ENCODE measurements at places on chromosomes 6 and 20. TPM values are rescaled to one million over a fixed set of nuclear protein-coding genes. Genes with fewer than 3 reads are reported as not detected.

FAM110A gene
- 2.6 TPM for total RNA-seq

MGME1 gene
- 34.9 TPM for total RNA-seq

TMEM14B gene
- 253 TPM for total RNA-seq

PACSIN1 gene
- total RNA-seq = not detected

RBBP9 gene
- total RNA-seq = 15.7 TPM

SLC4A11 gene
- 0.82 TPM for total RNA-seq

HS3ST5 gene
- total RNA-seq = 0.42 TPM

MOCS1 gene
- total RNA-seq = 11.3 TPM

SLC2A10 gene
- 8.5 TPM for total RNA-seq

OXT gene
- total RNA-seq = not detected

DEFB132 gene
- not detected for total RNA-seq

JPH2 gene
- 0.08 TPM for total RNA-seq

LAMA5 gene
- total RNA-seq = 6.8 TPM

LY6G6C gene
- not detected for total RNA-seq

COL11A2 gene
- total RNA-seq = 0.98 TPM

TNNC2 gene
- total RNA-seq = not detected

SLC32A1 gene
- total RNA-seq = not detected

THBD gene
- not detected for total RNA-seq

PTCHD4 gene
- total RNA-seq = 8.4 TPM

PSMB8 gene
- total RNA-seq = 40.4 TPM

PIM1 gene
- total RNA-seq = 1.1 TPM

DEFB124 gene
- total RNA-seq = not detected

UNC5CL gene
- 0.16 TPM for total RNA-seq

MOG gene
- not detected for total RNA-seq

SNX5 gene
- total RNA-seq = 176 TPM

TBP gene
- 17.9 TPM for total RNA-seq

ENTPD6 gene
- total RNA-seq = 236 TPM

PCMTD2 gene
- 41.1 TPM for total RNA-seq

CLPSL1 gene
- total RNA-seq = not detected

CYP39A1 gene
- total RNA-seq = 0.56 TPM
